Kidney (tissue), 22 donors: ENCODE measurements at places on chromosomes 1 and 21. TPM values are rescaled to one million over a fixed set of nuclear protein-coding genes. Genes with fewer than 3 reads are reported as not detected.

DNA sequence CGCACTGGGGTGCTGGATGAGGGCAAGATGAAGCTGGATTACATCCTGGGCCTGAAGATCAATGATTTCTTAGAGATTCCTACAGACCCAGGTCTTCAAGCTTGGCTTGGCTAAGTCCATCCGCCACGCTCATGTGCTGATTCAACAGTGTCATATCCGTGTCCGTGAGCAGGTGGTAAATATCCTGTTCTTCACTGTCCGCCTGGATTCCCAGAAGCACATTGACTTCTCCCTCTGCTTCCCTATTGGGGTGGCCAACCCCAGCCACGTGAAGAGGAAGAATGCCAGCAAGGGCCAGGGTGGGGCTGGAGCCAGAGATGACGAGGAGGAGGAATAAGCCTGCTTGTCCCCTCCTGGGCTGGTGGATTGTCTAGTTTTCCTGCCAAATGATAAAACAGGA, 2.2 kb upstream of the CBR3 start:
- no peak for DNase-seq

- DNase-seq: peak; percentile 32
These were observed 54.4 kb upstream of the DIP2A start for GRCh38 chr21:46404306-46404705.

DNA sequence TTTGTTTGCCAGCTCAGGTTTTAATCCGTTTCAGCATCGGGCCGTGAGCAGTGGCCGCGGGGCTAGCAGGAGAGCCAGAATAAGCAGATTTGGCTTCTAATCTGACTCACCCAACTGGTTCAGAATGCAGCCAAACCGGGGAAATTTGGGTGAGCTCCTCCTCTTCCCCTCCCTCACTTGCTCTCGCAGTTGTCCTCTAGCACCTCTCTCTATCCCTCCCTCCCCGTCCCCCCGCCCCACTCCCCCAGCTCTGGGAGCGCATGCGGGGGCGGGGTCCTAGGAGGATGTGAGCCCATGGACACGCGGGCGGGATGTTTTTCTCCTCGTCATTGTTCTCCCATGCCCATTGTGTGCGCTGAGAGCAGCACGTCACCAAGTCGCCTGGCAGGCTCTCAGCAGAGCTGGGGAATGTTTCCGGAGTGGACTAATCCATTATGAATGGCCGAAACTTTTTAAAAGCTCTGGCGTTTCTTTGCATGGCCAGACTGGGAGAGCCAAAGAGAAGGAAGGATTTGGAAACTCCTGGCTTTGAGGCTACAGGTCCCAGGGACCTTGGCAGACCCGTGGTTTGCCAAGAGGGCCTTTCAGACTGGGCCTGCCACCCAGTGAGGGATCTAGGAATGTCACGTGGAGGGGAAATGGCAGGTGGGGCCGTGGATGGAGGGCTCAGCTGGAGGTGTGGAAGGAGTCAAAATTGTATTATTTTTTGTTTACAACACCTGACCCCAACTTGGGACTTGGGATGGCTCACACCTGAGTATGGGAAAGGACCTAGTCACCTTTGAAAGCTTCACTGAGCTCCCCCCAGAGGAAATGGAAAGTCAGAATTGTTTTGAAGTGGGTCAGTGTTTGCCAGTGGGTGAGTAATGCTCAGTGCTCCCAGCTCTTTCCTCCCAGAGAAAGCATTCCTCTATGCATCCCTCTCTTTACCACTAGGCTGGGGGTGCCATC, 39.2 kb downstream of the CDK18 start:
- DNase-seq: peak; percentile 94

- DNase-seq: no peak
These were observed 156.5 kb upstream of the ZNF648 start for GRCh38 chr1:182217967-182218366.

- DNase-seq: no peak
These were observed 2.4 kb upstream of the SPOCD1 start for GRCh38 chr1:31818206-31818605.

GRCh38 chr1:224852901-224853568, 76.4 kb upstream of the DNAH14 start:
- no peak for DNase-seq

- no peak for DNase-seq
These were observed 74.9 kb upstream of the CDC42BPA start for GRCh38 chr1:227392984-227393764.

DNA sequence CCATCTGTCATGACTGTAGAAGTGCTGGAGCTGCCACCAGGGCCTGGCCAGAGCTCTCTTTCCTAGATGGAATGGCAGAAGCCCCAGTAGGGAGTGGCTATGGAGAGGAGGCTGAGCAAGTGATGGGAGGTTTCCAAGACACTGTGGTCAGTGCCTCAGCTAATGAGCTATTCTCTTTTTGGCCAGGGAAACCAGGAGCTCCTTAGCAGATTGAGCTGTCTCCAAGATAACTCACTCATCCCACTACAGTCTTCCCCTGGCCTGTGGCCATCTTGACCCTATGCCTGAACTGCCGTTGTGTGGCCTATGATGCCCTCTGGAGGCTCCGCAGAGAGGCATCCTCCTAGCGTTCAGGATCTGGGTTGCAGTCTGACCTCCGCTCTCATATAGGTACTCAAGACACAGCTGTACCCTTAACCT, 60.5 kb downstream of the ERI3 start:
- no peak for DNase-seq

GRCh38 chr1:94702442-94702815, 117.7 kb upstream of the SLC44A3 start:
- DNase-seq: peak; percentile 43

GRCh38 chr1:83897516-83897915, 101.4 kb downstream of the TTLL7 start:
- no peak for DNase-seq

GRCh38 chr1:163509114-163509513, 187.4 kb downstream of the NUF2 start:
- no peak for DNase-seq

DNA sequence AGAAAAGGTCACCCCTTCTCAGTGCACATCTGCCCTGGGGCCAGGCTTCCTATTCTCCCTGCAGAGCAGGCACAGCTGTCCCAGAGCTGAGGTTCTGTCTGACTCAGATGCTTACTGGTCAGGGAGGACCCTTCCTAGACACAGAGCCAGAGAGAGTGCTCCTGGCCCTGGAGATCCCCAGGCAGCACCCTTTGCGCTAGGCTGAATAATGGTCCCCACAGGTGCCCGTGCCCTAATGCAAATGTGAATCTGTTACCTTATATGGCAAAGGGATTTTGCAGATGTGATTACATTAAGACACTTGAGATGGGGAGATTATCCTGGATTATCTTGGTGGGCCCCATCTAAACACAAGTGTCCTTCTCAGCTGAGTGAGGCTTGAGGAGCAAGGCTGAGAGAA, 2.6 kb upstream of the TNNI1 start:
- no peak for DNase-seq

DNA sequence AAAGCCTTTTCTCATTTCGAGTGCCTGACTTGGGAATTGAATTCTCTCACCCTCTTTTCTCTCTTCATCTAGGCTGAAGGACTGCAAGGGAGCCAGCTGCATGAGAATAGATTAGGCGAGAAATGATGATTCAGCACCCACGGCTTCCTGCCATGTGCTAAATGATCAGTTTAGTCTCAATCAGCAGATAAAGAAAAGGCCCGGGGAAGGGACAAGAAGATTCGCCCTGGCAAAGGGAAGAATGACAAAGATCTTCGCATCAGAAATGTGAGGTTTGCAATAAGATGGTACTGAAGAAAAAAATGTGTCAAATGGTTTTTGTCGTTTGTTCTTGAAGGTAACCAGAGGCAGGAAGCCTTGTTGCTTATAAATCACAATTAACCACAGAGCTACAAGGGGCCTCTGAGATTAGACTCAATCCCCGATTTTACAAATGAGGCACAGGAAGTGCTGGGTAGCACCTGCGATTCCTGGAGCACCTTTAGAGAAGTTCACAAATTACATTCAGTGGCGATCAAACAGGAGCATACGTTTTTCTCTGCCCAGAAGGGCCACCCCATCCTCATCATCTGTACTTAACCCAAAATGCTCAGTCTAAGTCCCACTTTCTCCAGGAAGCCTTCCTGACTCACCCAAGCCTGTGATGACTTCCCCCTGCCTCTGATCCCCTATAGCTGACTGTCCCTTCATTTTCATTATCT, 183.4 kb downstream of the ZNF281 start:
- DNase-seq: no peak

SYT11 gene
- 8.4 TPM for polyA plus RNA-seq

PRDM15 gene
- 1.3 TPM for polyA plus RNA-seq
